PC-3 (cell line): ENCODE measurements at places on chromosomes 5 and 9. TPM values are rescaled to one million over a fixed set of nuclear protein-coding genes. Genes with fewer than 3 reads are reported as not detected.
A peak's percentile ranks its signal among the peaks of the same experiment; 100 is the strongest.

FBXO4 gene
- total RNA-seq: 11.5 and 18.1 TPM in 2 replicates

ENTREP1 gene
- total RNA-seq: 0.36 and 0.46 TPM in 2 replicates

KCNV2 gene
- not detected in 2 replicates for total RNA-seq

SPINK7 gene
- 0.15 TPM in 1 of 2 replicates, not detected in the other for total RNA-seq

SCGB3A2 gene
- 0.51 TPM in 1 of 2 replicates, not detected in the other for total RNA-seq

GRCh38 chr9:76729980-76730737, 34.1 kb upstream of the PCA3 start:
- no peak for DNase-seq

- no peak for DNase-seq
These were observed 37.7 kb upstream of the PCSK5 start for GRCh38 chr9:75852746-75853145.

DNA sequence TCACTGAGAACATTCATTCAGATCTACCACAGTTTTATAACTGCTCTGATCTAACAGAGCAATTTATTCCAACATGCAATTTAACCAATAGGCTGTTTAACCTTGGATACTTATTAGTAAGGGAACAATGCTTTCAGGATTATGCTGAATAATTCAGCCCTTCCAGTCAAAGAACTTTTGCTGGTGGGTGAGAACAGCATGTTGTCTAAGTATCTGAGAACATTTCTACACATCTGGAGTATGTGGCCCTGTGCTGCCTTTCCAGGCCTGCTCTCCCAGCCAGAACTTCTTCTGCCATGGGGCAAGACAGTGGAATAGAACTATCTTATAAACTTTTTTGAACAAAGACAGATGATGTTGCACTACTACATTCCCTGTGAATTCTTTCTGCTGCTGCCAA, 55.8 kb downstream of the NFIB start:
- DNase-seq: no peak

- DNase-seq: no peak
These were observed 14.0 kb downstream of the SEC61B start for GRCh38 chr9:99235926-99236634.

DNA sequence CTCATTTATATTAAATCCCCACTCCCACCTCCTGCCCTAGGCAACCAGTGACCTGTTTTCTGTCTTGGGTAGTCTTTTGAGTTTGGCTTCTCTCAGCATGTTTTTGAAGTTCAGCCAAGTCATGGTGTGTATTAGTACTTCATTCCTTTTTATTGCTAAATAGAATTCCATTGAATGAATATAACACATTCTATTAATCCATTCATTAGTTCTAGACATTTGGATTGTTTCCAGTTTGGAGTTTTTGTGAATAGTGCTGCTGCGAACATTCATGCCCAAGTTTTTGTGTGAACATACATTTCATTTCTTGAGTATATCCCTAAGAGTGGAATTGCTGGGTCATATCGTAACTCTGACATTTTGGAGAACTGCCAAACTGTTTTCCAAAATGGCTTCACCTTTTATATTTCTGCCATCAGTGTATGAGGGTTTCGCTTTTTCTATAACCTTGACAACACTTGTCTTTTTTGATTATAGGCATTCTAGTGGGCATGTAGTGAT, 2.7 kb downstream of the ZNF346 start:
- no peak for DNase-seq

GRCh38 chr9:114484854-114485443, 20.3 kb downstream of the WHRN start:
- DNase-seq: peak; percentile 57

GRCh38 chr5:103177543-103177942, 57.4 kb downstream of the PPIP5K2 start:
- DNase-seq: peak; percentile 35

GRCh38 chr9:16970321-16970720, 99.9 kb upstream of the BNC2 start:
- DNase-seq: no peak

GRCh38 chr5:158135682-158136179, 276.8 kb upstream of the CLINT1 start:
- DNase-seq: no peak

- no peak for DNase-seq
These were observed 1.5 kb downstream of the MEIKIN start for GRCh38 chr5:131943916-131944315.
